Esophagus squamous epithelium (tissue), 5 donors: ENCODE measurements at places on chromosomes 6 and 20. TPM values are rescaled to one million over a fixed set of nuclear protein-coding genes. Genes with fewer than 3 reads are reported as not detected.

DNA sequence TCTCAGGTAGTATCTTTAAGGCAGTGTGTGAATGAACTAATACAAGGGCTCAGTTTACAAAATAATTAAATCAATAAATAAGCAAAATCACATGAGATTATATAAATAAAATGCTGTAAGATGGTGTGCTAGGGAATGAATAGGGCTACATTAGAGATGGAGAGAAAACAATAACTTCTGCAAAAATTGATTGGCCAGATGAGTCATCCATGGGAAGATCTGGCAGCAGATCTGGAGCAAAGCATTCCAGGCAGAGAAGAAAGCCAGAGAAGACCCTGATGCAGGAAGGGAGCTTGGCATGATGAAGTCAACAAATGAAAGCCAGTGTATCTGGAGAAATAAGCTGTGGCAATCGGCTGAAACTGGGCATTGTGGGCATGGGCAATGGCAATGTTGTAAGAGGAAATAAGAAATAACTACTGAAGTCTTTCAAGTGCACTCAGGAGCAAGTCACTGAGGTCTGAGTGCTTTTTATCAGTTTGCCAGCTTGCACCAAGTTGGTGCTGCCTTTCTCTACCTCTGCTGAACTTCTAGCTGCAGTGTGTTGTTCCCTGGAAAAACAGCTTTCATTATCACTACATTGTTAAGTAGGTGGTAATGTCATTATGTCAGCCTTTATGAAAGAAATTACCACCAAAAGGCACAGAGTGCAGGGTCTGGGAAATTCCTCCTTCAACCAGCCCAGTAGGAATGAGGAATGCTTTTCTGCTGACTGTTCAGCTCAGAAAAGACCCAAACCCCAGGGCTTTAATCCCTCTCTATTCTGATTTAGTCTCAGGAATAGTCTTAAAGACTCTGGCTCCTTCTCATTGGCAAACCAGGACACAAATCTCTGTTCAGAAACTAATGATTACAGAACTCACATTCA lies 231.6 kb downstream of the HTR1B start:
- DNase-seq = no peak

Gene MROH8
- total RNA-seq = 0.57 TPM

Gene OR2H1
- not detected for total RNA-seq

Gene HLA-DQA1
- total RNA-seq = 2.8 TPM

DNA sequence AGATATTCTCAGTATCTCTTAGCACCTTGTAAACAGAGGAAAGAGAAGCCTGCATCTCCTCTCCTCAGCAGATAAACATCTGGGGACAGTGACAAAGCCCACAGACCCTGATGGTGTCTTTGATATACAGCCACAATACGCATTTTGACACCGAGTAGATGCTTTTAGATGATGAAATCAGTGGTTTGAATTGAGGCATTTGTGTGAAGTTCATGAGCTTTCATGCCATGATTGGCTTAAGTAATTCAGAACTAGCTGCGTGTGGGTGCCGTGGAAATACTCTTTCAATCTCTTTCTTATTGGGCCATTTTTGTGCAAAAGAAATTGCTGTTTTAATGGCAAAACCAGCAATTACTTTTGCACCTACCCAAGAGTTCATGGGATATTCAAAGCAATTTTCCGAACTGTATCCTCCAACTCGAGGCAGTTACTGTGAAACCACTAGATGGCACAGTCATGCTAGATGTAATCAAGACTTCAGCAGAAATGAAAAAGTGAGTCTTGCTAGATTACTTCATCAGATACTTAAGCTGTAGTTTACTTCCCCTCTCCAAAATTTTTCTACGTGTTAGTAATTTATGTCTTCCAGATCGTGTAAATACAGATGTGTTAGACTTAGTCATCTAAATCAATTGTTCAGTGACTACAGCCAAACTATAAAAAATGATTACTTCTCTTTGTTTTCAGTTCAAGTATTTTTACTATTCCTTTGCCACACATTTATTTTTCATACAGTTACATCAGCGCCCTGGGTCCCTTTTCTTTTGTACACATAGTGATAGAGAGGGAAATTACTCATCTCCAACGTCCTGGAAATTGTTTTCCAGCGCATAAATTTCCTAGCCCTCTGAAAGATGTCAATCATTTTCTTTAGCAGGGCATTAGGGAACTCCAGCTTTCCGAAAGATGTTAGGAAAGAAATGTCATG lies 49.4 kb downstream of the IYD start:
- DNase-seq = no peak

Gene ADGRF5
- 3.2 TPM for total RNA-seq

GRCh38 chr20:47677635-47678453 lies 107.4 kb downstream of the SULF2 start:
- no peak for DNase-seq

DNA sequence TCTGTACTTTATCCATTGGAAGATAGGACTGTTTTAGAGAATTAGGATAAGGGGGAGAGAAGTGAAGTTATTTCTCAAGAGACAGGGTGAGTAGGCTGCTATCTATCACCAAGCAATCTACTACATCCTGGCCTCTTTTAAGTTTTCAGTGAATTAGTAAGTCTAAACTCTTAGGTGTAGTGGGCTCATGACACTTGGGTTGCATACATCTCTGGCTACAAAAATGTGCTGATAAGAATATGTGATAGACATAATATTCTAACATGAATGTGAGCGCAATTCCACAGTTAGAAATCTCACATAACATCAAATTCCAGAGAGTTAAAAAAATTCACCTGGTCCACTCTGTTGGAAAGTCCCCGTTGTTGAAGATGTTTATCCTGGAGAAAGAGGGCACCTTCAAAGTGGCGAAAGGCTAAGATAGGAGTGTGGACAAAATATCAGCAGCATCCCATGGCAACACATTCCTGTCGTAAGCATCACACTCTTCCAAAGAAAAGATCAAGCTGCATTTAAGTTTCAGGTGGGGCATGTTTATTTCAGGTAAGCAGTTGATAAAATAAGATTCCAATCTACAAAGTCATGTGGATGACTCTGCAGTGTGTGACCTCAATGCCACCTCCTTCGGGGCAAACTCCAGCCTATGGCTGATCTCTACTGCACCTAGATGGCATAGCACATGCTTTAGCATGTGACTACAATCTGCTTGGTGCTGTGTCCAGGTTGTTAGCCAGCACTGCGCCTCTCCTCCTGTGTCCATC lies 111.7 kb upstream of the NEDD9 start:
- DNase-seq = no peak

GRCh38 chr20:17014217-17014616 lies 212.6 kb upstream of the PCSK2 start:
- no peak for DNase-seq

Gene SLC12A5
- total RNA-seq = not detected

- no peak for DNase-seq
Measured at GRCh38 chr6:149045404-149045803, 272.1 kb upstream of the TAB2 start.

GRCh38 chr6:133456944-133457343 lies 215.8 kb downstream of the EYA4 start:
- DNase-seq = no peak

DNA sequence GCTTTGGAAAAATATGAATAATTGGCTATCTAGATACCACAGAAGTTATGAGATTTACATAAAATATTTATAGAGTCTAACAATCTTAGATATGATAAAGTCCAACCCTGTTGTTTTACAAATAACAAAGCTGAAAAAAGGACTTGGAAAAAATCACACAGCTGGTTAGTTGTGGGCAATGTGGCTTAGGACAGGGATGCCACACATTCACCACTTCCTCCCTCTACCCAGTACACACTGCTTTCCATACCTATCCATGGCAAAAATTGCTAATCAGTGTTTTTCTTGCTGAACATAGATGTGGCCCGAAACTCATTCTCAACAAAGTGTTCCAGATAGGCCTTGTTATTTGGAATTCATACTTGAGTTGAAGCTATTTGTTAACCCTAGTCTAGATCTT lies 147.3 kb upstream of the BMP5 start:
- no peak for DNase-seq

- DNase-seq = no peak
Measured at GRCh38 chr6:11196511-11197174, 35.8 kb downstream of the NEDD9 start.

Gene SLC35D3
- total RNA-seq = not detected

DNA sequence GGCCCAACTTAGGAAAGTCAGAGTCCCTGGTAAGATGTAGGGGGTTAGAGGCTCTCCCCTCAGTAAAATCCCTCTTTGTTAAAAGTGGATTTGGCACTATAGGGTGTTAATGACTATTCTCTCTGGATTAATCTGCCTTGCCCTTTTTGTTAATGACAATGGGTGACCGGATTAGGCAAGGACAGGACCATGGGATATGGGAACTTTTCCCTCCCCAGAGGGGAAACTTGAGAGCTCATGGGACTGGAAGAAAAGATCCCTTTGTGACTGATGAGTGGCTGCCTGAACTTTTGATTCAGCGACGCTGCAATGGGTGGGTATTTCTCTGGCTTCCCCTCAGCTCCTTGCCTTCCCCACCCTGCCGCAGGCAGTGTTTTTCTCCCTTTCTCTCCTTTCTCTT lies 12.2 kb upstream of the TAAR9 start:
- DNase-seq = no peak

DNA sequence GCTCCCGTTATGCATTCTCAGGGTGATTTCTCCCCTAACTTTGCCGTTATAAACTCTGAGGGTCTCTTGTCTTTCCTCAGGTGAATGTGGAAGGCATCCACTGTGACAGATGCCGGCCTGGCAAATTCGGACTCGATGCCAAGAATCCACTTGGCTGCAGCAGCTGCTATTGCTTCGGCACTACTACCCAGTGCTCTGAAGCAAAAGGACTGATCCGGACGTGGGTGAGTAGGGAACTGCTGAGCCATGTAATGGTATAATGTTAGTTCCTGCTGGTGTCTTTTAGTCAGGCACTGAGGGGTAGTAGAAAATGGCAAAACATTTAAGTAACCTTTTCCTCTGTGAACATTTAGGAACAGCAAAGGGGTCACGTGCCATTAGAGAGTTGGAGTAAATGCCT lies 395.4 kb downstream of the ARHGAP18 start:
- no peak for DNase-seq

GRCh38 chr6:88709819-88710246 lies 253.6 kb downstream of the RNGTT start:
- no peak for DNase-seq

- no peak for DNase-seq
Measured at GRCh38 chr6:38282911-38283310, 356.8 kb downstream of the BTBD9 start.

DNA sequence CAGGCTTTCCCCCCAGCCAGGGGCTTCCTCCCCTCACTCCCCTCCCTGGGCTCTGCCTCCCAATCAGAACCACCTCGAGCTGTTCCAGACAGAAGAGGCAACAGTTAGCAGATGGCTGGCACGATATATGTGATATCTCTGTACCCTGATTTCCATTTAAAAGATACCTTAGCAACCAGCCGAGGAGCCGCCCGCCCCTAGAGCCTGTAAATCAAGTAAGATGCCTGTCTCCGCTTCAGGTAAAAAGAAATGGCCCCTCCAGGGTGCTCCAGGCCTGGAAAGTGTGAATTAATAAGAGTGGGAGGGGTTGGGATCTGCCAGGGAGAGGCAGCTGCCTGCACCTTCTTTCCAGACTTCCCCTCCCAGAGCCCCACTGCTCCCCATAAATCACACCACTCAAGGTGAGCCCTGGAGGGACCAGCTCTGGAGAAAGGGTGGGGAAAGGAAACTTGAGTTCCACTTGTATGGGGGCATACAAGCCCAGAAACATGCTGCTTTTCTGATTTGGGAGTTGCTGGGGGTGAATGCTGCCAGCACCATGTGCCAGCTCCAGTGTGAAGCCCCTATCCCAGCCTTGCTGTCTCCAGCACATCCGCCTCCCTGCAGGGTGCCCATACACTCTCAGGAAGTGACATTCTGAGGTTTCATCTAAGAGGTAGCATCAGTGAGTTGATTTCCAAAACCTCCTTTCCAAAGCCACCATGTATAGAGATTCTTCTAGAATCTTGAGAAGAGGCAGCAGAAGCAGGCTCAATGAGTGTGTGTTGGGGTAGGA lies 148.0 kb downstream of the LRFN2 start:
- no peak for DNase-seq

Gene BPIFB2
- 93.5 TPM for total RNA-seq

GRCh38 chr6:15349379-15349778 lies 103.5 kb downstream of the JARID2 start:
- DNase-seq = no peak

- DNase-seq = no peak
Measured at GRCh38 chr6:162404951-162405350, 322.6 kb downstream of the PRKN start.

GRCh38 chr20:52168116-52168515 lies 23.5 kb downstream of the ZFP64 start:
- DNase-seq = no peak

Gene OPN5
- not detected for total RNA-seq

DNA sequence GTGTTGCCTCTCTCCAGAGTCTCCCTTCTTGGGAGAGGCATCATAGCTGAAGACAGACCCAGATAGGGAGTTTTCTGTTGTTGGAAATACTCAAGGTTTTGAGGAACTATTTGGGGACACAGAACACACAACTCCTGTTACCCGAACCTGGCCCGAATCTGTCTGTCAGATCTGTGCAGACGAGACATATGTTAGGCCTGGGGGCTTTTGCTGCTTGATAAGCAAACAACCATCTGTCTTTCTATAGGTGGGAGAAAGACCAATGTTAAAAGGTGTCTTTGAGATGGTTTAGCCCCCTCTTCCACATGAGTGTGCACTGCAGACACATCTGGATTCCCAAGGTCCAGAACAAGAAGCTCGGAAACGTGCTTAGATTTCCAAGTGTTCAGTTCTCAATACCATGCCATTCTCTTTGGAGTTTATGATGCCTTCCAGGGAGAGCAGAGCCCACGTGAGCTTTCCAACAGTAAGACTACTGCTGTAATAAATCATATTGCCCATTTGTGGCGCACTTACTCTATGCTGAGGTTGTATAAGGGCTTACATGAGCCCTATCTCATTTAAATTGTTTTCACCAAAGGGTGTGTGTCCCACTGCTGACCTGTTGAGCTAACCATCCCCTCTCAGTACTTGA lies 3.8 kb upstream of the STX16 start:
- DNase-seq = no peak

DNA sequence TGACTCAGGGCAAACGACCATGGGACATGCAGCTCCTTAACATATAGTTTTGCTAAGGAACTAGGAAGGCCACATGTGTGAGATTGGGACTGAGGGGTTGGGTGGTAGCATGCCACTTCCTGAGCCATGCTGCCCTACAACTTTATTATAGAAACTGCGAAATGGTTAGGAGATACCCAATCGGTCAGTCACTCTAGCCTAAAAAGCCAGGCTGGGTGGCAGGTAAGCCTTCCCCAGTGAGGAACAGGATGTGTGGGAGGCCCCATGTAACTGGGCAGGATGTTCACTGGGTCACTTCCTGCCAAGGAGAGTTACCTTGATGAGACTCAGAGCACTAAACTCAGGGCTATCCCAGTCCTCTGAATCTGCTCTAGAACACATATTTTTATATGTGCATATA lies 123.5 kb downstream of the MAP3K7 start:
- no peak for DNase-seq

Gene HRH3
- total RNA-seq = not detected

Gene PGBD1
- total RNA-seq = 1.6 TPM

Gene PHACTR1
- total RNA-seq = 7.2 TPM

GRCh38 chr20:9166153-9166780 lies 97.4 kb downstream of the PLCB4 start:
- DNase-seq = no peak
